ENCODE measurements at places on chromosomes 11 and 22.
A peak's percentile ranks its signal among the peaks of the same experiment; 100 is the strongest.

DNA sequence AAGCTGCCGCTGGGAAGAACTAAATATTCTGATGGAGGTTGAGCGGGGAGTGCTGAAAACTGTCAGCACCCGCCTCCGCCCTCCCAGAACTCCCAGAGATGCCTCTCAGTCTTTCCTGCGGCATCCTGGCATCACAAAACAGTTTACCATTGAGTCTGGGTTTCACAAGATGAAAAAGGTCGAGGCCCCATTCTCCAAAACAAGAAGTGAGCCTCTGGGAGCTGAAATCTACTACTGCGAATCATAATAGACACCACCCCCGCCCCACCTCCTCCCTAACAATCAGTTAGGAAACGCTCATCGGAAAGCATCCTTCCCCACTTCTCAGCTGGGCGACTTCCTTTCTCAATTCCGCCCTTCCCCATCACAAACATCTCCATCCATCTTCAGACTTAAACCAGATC is 1.0 kb downstream of the SUN2 start:
- DNase-seq: peak; percentile 49

DNA sequence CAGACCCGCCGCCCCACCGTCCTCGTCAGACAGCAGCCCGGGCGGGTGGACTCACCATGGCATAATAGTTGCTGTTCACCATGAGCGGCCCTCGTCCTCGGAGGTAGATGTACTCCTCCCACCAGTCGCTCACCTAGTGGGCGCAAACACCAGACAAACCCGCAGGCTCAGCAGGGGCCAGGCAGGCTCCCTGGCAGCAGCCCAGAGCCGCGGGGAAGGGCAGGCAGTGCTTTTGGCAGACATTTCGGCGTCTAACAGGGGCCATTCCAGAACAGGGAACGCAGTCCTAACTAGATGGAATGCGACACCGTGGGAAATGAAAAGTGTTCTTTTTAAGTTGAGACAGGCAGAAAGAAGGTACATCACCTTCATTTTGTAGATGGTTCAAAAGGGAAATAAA is 44.9 kb downstream of the CPT1A start:
- DNase-seq: no peak

DNA sequence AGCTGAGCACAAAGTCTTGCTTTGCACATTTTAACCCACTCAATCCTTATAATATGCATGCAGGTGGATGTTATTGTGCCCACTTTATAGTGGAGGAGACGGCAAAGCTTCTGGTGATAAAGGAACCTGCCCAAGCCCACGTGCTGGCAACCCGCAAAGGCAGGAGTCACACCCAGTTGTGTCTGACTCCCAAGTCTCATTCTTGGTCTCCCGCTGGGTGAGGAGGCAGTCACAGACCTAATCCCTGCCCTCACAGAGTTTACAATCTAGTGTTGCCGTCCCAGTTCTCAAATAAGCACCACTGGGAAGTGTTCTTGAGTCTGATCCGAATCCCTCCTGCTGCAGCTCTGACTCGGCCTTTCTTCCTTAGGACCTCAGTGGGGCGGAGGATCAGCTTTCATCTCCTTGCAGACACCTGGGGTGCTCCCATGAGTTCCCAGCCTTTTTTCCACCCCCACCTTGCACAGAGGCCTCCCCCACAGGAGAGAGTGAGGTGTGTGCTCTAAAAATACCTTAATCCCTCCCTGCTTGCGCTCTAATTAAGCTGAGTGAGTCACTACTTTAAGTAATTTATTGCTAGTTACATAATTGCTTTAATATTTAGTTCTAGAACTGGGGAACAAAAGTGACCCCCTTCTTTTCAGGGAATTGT is 15.1 kb downstream of the PDE2A start:
- no peak for DNase-seq

GRCh38 chr22:19176175-19176643 is 2.3 kb downstream of the SLC25A1 start:
- no peak for DNase-seq

DNA sequence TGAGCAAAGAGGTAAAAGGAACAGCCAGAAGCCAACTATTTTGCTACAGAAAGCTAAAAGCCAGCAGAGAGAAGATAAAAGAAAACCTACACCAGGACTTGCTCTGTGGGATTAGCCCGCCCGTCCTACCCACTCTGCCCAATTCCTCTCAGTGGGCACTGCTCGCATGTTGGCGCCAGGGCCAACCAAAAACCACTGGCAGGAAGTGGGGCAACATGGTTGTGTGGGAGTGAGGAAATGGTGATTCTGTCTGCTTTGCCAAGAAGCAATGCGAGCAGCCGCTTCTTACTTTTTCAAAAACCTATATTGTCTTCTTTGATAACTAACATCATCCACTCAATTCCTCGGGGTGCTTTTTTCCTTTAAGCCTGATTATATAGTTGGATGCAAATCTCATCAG is 14.2 kb upstream of the APOA1 start:
- no peak for DNase-seq

DNA sequence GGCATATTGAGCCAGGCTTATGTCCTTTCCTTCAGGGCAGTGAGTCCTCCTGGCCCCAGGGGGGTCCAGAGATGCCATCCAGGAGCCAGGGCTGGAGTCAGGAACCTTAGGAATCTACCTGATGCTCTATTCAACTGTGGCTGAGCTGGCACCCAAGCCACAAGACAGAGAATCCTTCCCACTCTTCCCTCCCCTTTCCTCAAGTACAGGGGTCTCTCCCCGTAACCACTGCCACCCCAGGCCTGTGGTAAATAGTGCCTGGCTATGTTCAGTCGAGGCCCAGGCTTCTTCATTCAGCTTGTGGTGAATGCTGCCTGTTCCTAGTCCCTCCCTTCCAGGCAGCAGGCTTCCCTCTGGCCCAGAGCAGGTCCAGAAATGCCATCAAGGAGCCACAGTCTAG is 45.5 kb upstream of the THY1 start:
- DNase-seq: no peak

- DNase-seq: no peak
Measured at GRCh38 chr11:120399307-120399706, 63.1 kb downstream of the ARHGEF12 start.

DNA sequence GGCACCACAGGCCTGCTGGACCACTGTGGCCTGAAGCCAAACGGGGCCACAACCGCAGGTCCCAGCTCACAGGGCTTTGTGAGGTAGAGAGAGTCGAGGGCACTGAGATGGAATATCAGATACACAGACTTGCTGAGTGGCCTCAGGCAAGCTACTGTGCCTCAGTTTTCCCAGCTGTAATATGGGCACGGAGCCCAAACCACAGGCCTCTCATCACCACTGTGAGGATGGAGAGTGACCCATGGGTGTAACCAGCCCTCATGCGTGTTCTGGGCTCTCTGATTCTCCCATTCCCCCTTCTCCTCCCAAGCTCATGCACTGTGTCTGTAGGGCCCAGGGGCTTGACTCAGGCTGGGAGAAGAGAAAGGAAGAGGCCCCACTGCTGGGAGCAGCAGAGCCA is 4.2 kb downstream of the UNC93B1 start:
- no peak for DNase-seq

DNA sequence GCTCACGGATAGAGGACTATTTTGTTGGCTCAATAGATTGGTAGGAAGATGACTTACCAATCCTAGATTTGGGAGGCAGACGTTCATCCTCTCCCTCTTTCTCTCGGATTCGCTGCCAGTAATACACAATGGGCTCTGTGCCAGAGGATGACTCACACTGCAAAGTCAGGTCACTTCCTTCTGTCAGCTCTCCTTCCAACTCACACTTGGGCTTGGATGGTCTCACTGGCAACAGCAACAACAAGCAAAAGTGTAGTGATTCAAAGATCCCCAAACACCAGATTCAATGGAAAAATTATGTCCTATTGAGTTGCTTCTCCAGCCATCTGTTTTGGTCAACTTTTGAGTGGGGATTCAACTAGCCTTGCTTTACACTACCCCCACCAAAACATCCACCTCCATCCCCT is 21.7 kb upstream of the HSPA8 start:
- DNase-seq: peak; percentile 83

DNA sequence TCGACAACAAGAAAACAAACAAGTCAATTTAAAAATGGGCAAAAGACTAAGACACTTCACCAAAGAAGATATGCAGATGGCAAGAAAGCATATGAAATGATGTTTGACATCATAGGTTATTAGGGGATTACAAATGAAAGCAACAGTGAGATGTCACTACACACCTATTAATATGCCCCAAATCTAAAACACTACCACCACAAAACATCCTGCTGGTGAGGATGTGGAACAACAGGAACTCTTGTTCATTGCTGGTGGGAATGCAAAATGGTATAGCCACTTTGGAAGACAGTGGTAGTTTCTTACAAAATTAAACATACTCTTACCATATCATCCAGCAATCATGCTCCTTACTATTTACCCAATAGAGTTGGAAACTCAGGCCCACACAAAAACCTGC is 29.0 kb downstream of the PRRG4 start:
- DNase-seq: no peak

DNA sequence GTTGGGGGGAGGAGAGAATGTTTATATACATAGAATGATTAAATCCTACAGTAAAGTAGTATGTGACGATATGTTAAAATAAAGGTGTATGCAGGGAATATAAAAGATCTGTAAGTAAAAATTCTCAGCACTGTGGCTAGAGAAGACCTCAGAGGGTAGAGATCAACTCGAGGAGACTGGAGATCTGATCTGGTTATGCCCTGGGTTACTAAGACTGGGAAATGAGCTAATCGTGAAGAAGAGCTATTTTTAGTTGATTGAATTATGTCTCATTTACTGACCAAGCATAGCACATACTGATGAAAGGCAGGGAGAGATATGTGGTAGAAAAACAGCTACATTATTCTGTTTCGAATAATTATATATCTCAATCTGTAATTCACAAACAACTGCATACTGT is 42.8 kb upstream of the ALKBH3 start:
- no peak for DNase-seq

DNA sequence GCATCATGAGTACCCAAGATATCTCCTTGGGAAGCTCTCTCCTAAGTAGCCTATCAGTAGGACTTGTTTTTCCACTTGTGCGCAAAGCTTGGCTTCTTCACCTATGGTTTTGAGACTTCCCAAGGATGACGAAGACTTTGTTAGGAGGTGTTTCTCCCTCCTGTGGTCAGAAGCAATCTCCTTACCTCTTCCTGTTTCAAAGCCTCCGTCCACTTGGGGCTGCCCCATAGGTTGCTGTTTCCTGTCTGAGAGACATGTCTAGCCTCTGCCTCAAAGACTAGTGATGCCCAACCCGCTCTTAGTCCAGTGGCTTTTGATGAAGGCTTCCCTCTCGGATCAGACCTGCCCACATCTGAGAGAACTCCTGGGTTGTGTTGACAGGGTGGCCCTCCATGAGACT is 92.9 kb downstream of the TRAF6 start:
- DNase-seq: no peak

DNA sequence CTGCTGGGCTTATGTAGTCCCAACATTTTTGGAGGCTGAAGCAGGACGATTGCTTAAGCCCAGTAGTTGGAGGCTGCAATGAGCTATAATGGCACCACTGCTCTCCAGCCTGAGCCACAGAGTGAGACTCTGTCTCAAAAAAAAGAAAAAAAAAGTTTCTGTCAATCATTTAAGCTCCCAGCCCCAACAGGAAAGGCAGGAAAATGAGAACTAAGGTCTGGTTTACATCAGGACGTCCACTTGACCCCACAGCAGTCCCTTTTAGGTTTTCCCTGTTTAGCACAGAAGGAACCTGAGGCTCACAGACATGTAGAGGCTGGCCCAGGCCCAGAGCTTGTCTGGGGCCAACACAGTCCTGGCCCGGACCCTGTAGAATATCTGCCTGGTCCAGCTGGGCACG is 9.2 kb upstream of the TTLL1 start:
- no peak for DNase-seq

GRCh38 chr22:40218723-40219294 is 41.1 kb downstream of the TNRC6B start:
- no peak for DNase-seq

Data from RPMI8226 (cell line).